Renal cortex interstitium (tissue), 15 donors: ENCODE measurements at places on chromosomes 5 and 9.

DNA sequence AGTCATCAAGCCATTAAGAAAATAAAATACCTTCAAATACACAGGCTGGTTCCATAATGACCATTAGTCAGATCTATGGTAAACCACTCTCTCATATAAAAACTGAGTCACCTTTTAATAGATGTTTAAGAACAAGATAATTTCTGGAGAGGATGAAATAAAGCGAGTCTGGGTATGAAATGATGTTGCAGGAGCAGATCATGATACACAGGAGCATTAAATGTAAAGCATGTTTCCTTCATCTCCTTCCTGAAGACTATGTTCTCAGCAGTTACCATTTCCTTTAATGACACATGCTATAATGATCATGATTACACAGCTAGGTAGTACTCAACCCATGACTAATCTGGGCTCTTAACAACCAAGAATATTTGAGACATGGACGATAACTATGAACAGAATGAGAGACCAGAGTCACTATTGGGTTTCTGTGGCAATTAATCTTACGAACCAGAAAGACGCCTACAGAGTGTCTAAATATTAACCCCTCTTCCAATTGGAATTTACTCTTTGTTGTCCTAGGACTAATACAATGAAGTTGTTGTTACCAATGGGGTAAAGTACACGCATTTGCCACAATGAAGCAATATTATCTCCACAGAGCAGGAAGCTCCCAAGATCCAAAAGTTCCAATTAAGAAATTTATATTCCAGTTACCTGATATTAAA, 105.6 kb downstream of the NR6A1 start:
- DNase-seq: no peak

- no peak for DNase-seq
Observed at GRCh38 chr5:42586625-42587024, 163.4 kb downstream of the GHR start.

DNA sequence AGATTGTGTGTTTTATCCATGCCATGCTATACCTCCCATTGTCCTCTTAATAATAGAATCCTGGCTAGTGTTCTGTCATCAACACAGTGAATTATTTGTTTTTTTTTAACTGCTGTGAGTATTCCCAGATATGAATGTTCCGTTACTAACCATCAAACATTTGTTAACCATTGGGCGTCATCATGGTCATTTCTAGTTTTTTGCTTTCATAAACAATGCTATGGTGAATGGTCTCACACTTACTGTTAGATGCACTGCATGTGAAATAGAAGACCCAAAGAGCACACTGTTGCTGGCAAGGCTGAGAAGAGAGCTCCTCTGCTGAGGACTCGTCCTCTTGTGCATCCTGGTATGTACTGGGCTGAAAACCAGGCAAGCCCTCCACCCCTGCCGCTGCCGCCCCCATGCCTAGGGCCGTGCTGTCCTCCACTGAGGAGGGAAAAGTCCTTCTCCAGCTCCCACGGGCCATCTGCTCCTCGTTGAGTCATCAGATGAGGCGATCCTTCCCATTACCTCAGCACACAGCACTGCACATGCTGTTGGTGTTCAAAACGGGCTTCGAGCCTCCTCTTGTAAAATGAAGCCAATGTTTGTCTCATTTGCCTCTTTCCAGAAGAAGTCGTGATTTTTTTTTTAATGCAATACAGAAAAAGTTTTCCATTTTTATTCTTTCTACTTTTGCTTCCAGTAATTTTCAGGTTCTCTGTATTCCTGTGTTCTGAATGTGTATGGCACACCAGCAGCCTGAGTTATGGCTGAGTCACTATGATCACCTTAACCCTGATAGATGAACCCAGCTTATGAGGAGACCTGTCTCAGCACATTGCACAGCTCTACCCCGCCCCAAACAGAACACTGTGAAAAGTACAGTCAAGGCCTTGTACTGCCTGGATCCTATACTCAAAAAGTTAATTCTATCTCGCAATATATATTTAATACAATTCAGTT, 219.0 kb downstream of the AOPEP start:
- no peak for DNase-seq

- no peak for DNase-seq
Observed at GRCh38 chr5:135691044-135691443, 112.3 kb upstream of the CXCL14 start.

- peak; percentile 13 for DNase-seq
Observed at GRCh38 chr9:106286249-106286648, 576.7 kb upstream of the ZNF462 start.

- no peak for DNase-seq
Observed at GRCh38 chr9:127187231-127187956, 65.0 kb upstream of the ANGPTL2 start.

- DNase-seq: no peak
Observed at GRCh38 chr5:128097781-128098180, 14.2 kb downstream of the SLC12A2 start.

GRCh38 chr5:84618262-84618661, 233.6 kb upstream of the EDIL3 start:
- no peak for DNase-seq
